ENCODE measurements at places on chromosomes 5 and 9. TPM values are rescaled to one million over a fixed set of nuclear protein-coding genes. Genes with fewer than 3 reads are reported as not detected.
A peak's percentile ranks its signal among the peaks of the same experiment; 100 is the strongest.

The CLIC3 gene
- not detected for total RNA-seq

- no peak overlapping the region for H3K4me3 ChIP-seq
- no peak overlapping the region for H3K27ac ChIP-seq
- no peaks in the 10 kb centered on the region for H3K36me3 ChIP-seq
- no peaks in the 10 kb centered on the region for H3K4me1 ChIP-seq
These were observed 40.4 kb downstream of the C5 start for GRCh38 chr9:121009650-121010049.

The ADAMTSL2 gene
- 2.4 TPM for total RNA-seq

The FAM153A gene
- total RNA-seq, result not detected

- H3K36me3 ChIP-seq, result no peaks in the 10 kb centered on the region
- no peak for DNase-seq
- H3K27ac ChIP-seq, result no peak overlapping the region
- H3K4me1 ChIP-seq, result no peaks in the 10 kb centered on the region
- no peaks in the 10 kb centered on the region for H3K27me3 ChIP-seq
- H3K4me3 ChIP-seq, result no peak overlapping the region
These were observed 47.4 kb upstream of the KIF2A start for GRCh38 chr5:62258654-62259053.

- H3K27ac ChIP-seq, result peak overlapping the region; percentile 91
- no peaks in the 10 kb centered on the region for H3K36me3 ChIP-seq
- H3K4me1 ChIP-seq, result peaks cover 30% of the 10 kb centered on the region
- no peak overlapping the region for H3K4me3 ChIP-seq
- H3K27me3 ChIP-seq, result no peaks in the 10 kb centered on the region
- DNase-seq, result no peak
These were observed 4.8 kb upstream of the NOTCH1 start for GRCh38 chr9:136550439-136551289.

DNA sequence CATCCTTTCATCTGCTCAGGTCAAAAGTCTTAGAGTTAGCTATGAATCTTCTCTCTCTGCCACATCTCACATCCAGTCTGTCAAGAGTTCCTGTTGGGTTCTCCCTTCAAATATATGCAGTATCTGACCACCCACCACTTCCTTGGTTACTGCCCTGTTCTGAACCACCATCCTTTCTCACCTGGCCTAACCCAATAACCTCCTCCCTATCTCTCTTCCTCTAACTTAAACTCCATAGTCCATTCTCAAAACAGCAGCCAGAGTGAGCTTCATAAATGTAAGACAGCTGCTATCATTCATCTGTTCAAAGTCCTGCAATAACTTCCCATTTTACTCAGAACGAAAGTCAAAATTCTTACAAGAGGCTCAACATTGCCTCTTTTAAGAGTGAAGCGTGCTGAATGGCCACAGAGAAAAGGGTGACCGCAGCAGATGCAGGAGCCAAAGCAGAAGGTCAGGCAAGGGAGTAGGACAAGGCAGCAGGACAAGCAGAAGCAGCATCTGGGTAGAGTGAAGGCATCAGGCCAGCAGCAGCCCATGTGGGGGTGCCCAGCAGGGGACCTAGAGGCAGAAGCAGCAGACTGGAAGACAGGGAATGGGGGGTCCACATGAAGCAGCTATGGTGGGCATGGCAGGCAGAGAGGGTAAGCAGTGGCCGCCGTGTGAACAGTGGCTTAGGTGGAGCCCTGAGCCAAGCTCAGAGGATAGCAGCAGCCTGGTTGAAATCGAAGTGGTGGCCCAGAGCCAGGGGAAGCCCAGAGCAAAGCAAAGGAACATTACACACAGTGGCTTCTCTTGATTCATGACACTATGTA is 39.3 kb upstream of the CDC42SE2 start:
- no peaks in the 10 kb centered on the region for H3K27me3 ChIP-seq
- no peaks in the 10 kb centered on the region for H3K4me1 ChIP-seq
- no peak overlapping the region for H3K27ac ChIP-seq
- H3K36me3 ChIP-seq, result no peaks in the 10 kb centered on the region
- no peak for DNase-seq

DNA sequence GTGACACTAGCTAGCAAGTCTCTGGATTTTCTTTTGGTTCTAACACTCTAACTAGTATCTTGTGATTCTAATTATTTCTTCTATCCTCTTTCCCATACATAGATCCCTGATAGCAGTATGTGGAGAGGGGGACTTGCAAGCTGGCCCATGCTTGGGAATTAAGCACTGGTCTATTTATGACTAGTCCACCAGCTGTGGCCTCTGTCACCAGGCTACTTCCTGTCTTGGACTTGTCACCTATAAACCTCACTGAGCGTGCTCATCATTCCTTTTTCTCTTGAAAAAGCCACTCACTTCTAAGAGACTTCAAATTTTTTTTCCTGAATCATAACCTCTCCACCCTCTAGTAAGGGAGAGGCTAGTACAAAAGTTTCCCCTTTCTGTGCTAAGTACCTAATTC is 32.3 kb upstream of the MAMDC2 start:
- H3K36me3 ChIP-seq, result no peaks in the 10 kb centered on the region
- no peak overlapping the region for H3K4me3 ChIP-seq
- H3K27me3 ChIP-seq, result no peaks in the 10 kb centered on the region
- peak overlapping the region; percentile 61 for H3K27ac ChIP-seq
- H3K4me1 ChIP-seq, result no peaks in the 10 kb centered on the region

The LECT2 gene
- total RNA-seq, result not detected

GRCh38 chr5:156326718-156327259 is at the start of gene SGCD:
SGCD (plus strand) TSS chr5:156327164.
- H3K4me3 ChIP-seq, result peak within 1 kb of the TSS; percentile 46
- no peaks in the 10 kb centered on the region for H3K4me1 ChIP-seq
- peak within 1 kb of the TSS; percentile 63 for H3K27ac ChIP-seq
- H3K36me3 ChIP-seq, result no peaks in the 10 kb centered on the region
- DNase-seq, result peak; percentile 69

GRCh38 chr5:115170929-115171510 is 1.3 kb upstream of the TRIM36 start:
- no peaks in the 10 kb centered on the region for H3K36me3 ChIP-seq
- no peak for DNase-seq
- no peak overlapping the region for H3K27ac ChIP-seq
- no peaks in the 10 kb centered on the region for H3K27me3 ChIP-seq
- H3K4me3 ChIP-seq, result peak overlapping the region; percentile 57

DNA sequence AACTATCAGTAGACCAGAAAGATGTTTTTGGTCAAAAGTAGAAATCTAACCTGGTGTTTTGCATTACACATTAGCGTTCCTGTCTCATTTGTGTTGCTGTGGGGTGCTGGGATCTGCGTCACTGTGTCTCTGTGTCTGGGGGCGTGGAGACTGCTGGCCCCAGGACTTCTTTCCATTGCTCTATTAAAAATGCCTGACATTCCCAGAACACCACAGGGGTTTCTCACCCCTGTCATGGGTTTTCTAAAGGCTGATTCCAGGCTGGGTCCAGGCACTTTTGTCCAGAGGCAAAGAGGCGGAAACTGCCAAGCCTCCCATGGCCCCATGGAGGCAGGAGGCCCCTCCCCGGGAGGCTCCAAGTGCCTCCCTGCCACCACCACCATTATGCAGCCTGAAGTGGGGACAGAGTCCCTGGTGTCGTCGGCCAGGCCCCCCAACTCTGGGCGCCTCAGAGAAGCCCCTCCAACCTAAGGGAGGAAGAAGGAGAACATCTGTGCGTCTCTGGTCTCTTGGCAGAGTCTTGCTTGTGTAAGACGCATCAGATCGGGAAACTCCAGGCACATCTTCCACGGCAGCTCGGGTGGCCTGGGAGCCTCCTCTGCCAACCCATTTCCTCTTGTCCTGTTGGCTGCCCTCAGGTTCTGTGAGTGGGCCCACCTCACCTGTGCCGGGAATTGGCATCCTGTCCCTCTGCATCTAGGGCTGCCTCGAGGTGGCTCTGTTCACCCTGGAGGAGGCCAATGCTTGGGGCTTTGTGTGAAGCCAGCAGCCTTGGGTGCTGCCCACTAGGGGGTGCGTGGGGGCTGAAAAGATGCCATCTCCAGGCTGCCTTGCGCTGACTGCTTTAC is 13.8 kb upstream of the PLEKHG4B start:
- no peaks in the 10 kb centered on the region for H3K27me3 ChIP-seq
- no peak for DNase-seq
- no peak overlapping the region for H3K4me3 ChIP-seq

DNA sequence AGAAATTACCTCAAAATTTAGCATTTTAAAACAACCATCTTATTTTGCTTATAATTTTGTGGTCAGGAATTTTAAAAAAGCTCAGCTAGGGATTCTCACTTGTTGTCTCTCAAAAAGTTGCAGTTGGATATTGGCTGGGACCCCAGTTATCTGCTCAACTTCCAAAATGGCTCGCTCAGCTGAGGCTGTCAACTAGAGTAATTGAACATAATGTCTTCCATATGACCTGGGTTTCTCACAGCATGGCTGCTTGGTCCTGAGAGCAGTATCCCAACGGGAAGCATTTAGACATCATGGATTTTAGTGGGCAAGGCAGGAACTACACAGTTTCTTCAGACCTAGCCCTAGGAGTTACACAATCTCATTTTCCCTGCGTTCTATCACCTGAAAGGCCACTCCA is 63.6 kb upstream of the SPEF2 start:
- H3K4me1 ChIP-seq, result no peaks in the 10 kb centered on the region
- peak overlapping the region; percentile 1 for H3K27ac ChIP-seq
- H3K27me3 ChIP-seq, result no peaks in the 10 kb centered on the region
- H3K36me3 ChIP-seq, result no peaks in the 10 kb centered on the region
- DNase-seq, result no peak

DNA sequence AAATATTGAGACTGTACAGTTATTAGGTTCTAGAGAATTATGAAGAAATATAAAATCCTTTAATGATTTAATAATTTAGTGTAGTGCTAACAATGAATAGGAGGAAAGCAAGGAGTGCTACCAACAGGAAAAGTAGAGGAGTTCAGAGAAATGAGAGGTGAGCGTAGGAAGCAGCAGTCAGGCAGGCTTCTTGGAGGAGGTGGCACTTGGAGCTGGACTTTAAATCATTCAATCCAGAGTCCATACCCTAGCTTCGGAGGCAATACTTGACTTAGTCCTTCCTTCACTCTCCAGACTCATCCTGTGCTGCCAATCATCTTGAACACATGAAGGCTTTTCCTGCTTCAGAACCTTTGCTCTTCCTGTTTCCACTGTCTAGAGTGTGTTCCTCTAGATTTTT is 254.3 kb downstream of the GRIA1 start:
- no peak overlapping the region for H3K4me3 ChIP-seq
- DNase-seq, result no peak
- H3K36me3 ChIP-seq, result no peaks in the 10 kb centered on the region
- no peaks in the 10 kb centered on the region for H3K27me3 ChIP-seq
- H3K4me1 ChIP-seq, result no peaks in the 10 kb centered on the region

DNA sequence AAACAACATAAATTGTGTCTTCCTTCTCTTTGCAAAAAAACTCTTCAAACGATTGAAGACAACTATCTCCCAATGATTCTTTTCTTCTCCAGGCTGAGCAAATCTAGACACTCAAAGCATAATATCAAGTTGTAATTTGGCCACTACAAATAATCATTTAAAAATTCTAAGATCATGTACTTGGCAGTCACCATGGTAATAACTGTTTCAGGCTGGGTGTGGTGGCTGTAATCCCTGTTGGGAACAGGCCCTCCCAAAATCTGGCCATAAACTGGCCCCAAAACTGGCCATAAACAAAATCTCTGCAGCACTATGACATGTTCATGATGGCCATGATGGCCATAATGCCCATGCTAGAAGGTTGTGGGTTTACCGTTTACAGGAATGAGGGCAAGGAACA is 52.0 kb downstream of the PJA2 start:
- no peaks in the 10 kb centered on the region for H3K27me3 ChIP-seq
- no peaks in the 10 kb centered on the region for H3K4me1 ChIP-seq
- no peaks in the 10 kb centered on the region for H3K36me3 ChIP-seq
- no peak overlapping the region for H3K27ac ChIP-seq
- no peak overlapping the region for H3K4me3 ChIP-seq

The SHISAL2B gene
- not detected for total RNA-seq

GRCh38 chr5:157088342-157088990 is 20.4 kb downstream of the HAVCR2 start:
- no peak for DNase-seq
- H3K36me3 ChIP-seq, result no peaks in the 10 kb centered on the region
- H3K4me1 ChIP-seq, result no peaks in the 10 kb centered on the region

The NSD1 gene
- 102 TPM for total RNA-seq

- H3K36me3 ChIP-seq, result no peaks in the 10 kb centered on the region
- no peak overlapping the region for H3K27ac ChIP-seq
- no peak for DNase-seq
- H3K4me1 ChIP-seq, result no peaks in the 10 kb centered on the region
These were observed 527.2 kb downstream of the NR2F1-AS1 start for GRCh38 chr5:93053825-93054224.
